Panc1 (cell line): ENCODE measurements at places on chromosomes 11 and 22.

DNA sequence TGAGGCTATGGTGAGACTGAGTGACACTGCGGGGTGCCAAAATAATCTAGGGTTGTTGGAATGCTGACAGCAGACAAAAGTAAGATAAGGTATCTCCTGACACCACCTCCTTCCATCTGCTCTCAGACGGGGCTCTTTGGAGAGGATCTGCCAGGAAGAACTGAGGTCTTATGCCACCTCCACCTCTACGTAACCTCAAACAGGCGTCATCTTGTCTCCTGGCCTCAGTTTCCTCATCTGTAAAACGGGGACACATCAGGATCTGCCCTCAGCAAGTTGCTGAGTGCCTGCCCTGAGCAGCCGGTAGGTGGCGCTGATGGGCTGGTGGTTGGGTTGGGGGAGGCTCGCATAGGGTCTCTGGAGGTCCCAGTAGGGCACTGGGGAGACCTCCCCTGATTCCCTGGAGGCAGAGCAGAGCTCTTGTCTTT is 1.7 kb upstream of the MYEOV start:
- DNase-seq = no peak

DNA sequence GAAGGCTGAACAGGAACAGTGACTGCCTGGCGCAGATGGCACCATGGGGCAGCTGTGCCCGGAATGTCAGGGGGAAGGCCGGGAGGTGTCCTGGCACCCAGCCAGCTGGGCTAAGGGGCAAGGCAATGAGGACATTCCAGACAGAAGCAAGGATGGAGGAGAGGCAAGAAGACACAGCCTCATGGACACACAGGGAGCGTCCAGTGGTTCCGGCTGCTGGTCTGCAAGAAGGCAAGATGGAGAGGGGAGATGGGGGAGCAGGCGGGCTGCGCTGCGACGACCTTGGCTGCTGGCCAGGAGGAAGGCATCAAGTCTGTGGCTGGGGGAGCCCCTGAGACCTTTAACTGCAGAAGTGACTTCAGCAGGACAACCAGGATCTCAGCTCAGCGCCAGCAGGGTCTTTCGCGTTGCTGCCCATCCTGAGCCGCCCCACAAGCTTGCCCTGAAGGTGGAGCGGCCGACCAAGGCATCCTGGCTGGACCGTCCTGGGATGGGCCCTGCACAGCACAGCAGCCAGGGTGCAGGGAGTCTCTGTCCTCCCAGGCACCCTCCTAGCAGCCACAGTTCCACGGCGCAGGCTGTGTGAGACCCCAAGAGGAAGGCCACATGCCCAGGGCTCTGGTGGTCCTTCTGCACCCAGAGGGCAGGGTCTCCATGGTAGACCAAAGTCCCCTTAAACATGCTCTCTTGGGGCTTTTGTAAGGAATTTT is 531.7 kb downstream of the BRD1 start:
- no peak for DNase-seq

DNA sequence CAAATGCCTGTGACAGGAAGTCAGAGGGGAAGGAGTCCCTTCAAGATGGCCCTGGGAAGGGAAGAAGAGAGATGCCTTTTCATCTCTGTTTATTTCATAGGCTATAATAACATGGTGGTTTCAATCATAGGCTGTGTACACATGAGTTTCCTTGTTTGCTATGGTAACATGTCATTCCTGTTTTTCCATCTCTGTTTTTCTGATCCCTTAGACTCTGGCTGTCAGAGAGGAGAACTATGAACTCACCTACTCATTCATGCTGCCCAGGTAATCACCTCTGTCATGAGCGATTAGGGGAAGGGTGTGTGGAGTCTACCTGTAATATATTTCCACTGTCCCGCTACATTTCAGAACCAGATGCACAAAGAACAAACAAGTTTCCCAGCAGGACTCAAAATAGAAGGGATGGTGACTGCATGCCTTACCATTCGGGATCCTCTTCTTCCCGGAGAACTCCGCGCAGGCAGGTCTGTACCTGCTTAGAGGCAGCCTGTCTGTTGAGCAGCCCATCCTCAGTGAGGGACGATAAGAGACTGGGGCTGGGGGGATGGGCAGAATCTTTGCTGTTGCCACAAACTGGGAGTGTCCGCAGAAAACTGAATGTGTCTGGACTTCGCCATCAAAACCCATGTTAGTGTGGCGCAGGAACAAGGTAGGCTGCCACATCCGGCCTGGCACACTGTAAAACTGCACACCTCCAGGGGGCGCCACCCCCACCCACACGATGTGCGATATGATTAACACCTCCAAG is 7.1 kb upstream of the PEX26 start:
- DNase-seq = no peak

DNA sequence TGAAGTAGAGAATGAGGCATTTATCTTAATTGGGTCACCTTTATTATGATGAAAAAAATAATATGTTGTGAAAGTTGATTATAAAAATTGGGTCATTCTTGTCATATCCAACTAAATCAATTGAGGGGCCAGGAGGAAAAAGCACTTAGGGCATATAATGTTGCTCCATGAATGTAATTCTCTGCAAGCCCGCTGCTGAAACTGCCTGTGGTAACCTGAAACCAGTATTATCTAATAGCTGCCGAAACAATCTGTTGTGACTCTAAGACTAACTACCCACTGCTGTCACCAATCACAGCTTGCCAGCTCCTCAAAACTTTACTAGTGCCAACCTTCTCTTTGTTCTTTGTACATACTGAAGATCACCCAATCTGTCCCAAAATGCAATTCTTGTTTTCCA is 115.8 kb downstream of the ATG16L2 start:
- DNase-seq = no peak

DNA sequence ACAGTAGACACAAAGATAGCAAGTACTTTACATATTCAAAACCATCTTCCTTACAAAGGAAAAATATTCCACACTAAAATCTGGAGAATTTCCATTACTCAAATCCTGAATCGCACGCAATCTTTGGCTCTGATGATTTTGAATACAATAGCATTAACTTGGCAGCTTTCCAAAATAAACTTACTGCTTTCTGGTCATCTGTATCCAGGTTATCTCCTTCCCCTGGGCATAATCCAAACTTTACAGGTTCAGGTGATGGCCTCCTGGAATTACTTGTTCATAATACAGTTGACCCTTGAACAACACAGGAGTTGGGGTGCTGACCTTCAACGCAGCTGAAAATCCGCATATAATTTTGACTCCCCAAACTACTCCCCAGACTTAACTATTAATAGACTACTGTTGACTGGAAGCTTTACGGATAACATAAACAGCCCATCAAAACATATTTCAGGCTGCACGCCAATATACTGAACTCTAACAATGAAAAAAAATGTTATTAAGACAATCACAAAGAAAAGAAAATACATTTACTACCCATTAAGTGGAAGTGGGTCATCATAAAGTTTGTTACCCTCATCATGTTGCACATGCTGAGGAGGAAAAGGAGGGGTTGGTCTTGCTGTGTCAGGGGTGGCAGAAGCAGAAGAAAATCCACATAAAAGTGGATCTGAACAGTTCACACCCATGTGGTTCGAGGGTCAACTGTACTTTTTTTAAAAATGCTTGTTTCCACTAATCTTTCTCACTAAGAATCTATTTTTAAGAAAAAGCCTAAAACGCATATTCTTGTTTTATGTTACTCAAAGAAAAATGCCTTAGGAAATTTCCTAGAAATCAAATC is 6.5 kb downstream of the MTMR2 start:
- no peak for DNase-seq

- DNase-seq = no peak
Observed at GRCh38 chr11:45097721-45098493, 48.5 kb upstream of the PRDM11 start.

DNA sequence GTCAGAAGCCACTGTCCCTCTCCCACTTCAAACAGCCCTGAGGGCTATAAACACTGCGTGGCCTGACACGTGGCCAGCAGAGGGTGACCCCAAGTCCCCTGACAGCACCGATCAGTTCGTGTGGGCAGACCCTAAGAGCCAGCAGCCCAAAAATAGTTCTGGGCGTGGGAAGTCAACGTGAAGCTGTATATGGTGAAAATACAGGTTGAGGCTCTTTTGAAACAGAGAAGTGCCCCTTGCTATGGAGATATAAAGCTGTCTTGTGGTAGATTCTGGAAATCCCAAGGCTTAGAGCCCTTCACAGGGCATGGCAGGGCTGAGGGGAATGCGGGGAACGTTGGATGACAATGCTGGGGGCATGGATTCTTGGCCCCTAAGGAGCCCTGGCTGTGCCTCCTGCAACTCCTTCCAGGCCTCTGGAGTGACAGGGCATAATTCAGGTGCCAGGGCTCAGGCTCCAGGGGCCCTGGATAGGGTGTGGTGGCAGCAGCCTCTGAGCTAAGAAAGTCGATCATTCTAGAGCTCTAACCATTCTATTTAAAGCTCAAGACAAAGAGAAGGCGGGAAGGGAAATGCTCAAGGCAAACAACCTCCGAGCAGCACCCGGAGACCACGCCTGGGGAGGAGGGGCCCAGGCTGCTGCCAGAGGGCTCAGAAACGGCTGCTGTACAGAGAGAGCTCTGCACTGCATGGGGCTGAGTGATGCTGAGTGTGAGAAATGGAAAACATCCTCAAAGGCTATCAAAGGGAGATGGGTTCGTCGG is 60.4 kb upstream of the CD5 start:
- no peak for DNase-seq

DNA sequence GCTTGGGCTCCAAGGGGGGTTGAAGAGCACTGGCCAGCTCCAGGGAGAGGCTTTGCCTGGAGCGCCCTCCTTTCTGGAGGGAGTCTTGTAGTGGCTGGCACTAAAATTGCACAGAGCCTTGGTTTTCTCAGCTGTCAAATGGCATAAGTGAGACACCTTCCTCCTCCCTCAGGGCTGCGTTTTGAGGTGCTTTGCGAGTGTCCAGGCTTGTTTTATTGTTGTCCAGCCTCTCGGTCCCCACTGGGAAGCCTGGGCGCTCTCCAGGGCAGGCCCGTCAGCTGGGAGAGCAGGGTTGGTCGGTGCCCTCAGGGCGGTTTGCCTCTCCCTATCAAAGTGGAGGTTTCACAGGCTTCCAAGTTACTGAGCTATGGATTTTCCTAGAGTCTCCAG is 149.3 kb upstream of the B3GAT1 start:
- no peak for DNase-seq

- DNase-seq = no peak
Observed at GRCh38 chr11:68457898-68458249, 2.7 kb upstream of the PPP6R3 start.

DNA sequence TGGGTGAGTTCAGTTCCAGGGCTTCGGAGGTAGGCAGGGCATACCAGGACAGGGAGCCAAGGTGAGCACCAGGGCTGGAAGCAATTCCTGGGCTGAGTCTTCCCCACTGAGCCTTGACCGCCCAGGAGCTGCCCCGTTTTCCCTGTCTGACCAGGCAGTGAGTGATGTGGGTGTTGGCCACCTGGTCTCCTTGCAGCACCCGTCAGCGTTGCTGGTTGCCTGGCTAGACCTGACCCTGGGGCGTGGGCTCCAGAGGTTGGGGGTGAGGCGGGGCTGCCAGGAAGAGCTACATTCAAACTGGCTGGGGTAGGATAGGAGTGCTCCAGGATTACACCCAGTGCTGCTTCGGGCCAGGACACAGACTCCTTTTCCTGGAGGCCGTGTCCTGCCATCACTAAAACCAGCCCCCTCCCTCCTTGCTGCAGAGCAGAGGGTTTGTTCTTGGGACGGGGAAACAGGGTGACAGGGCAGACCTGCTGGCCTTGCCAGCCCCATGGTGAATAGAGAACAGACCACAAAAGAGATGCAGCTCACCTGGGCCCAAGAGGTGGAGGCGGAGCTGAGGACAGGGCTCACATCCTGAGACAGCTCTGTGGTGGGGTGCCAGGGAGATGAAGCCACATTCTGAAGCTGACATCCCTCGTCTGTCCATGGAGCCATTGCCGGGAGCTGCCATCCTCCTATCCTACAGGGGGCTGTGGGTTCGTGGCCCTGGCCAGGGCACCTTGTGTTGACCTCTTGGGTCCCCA is 14.2 kb downstream of the INCENP start:
- DNase-seq = no peak

GRCh38 chr11:32931606-32932005 is 39.0 kb downstream of the QSER1 start:
- DNase-seq = no peak

DNA sequence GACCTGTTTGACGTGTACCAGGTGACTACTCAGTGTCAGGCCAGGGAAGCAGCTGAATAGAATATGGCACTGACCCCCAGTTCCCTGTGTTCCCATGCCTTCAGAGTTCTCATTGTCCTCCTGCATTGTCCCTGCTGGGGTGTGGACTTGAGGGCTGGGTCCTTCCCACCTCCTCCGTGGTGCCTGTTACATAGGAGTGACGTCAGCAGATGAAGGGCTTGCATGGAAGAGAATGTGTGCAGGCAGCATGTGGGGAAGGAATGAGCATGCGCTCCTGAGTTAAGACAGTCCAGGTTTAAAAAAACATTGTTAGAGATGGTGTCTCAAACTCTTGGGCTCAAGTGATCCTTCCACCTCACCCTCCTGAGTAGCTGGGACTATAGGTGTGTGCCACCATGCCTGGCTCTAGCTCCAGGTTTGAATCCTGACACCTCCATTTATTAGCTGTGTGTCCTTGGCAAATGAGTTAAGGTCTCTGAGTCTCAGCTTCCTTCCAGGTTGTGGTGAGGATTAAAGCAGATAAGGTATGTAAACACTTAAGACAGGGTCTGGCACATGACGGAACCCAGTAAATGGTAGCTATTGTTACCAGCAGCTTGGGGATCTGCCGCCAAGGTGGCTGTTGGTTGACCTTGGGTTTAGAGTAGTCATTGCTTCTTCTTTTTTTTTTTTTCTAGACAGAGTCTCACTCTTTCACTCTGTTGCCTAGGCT is 7.5 kb upstream of the SOX10 start:
- DNase-seq = no peak
